ENCODE measurements at places on chromosomes 6 and 20. TPM values are rescaled to one million over a fixed set of nuclear protein-coding genes. Genes with fewer than 3 reads are reported as not detected.

The CLPSL1 gene
- not detected for total RNA-seq

DNA sequence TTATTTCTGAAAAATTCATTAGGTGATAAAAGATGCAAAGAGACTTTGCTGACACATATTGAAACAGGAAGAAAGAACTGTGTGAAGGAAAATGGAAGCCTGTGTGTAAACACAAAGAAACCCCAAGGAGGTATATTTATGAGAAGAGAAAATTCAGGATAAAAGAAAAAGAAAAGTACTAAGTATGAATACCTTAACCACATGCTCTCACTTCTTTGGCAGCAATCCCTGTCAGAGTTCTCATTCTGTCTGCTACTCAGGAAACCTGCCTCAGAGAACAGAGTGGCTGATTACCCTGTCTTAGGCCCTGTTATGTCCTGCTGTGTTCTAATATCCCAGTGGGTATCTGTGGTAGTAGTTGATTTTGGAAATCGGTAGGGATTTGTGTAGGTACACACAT lies 457.9 kb downstream of the TBC1D32 start:
- no peak for DNase-seq

DNA sequence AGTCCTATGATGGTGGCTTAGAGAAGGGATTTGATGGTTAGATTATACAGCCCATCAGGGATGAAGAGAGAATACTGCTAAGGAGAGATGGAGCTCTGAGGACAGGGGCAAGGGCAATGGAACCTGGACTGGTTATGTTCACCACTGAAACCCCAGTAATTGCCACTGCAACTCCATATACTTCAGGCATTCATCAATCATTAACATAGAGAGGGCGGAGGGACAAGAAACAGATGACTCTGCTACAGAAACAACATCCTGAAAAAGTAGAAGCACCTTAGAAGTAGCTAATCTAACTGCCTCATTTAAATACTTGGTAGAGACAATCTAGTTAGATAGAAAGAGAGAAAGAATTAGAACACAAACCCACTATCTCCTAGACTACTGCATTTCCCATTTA lies 89.8 kb downstream of the MDN1 start:
- peak; percentile 8 for DNase-seq

The PTCHD4 gene
- total RNA-seq, result not detected

The FRS3 gene
- 3.6 TPM for total RNA-seq

DNA sequence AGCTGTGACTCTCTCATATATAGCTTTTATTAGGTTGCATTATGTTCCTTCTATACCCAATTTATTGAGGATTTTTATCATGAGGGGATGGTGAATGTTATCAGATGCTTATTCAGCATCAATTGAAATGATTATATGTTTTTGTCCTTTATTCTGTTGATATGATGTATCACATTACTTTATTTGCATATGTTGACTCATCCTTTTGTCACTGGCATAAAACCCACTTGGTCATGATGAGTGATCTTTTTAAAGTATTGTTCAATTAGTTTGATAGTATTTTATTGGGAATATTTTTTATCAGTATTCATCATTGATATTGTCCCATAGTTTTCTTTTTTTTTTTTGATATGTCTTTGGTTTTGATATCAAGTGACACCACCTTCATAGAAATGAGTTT lies 529.9 kb downstream of the MMUT start:
- DNase-seq, result no peak
